DMS79 treated with DMSO at 0.1 percent for 48 hours (cell line): ENCODE measurements at places on chromosomes 2 and 18.
A peak's percentile ranks its signal among the peaks of the same experiment; 100 is the strongest.

DNA sequence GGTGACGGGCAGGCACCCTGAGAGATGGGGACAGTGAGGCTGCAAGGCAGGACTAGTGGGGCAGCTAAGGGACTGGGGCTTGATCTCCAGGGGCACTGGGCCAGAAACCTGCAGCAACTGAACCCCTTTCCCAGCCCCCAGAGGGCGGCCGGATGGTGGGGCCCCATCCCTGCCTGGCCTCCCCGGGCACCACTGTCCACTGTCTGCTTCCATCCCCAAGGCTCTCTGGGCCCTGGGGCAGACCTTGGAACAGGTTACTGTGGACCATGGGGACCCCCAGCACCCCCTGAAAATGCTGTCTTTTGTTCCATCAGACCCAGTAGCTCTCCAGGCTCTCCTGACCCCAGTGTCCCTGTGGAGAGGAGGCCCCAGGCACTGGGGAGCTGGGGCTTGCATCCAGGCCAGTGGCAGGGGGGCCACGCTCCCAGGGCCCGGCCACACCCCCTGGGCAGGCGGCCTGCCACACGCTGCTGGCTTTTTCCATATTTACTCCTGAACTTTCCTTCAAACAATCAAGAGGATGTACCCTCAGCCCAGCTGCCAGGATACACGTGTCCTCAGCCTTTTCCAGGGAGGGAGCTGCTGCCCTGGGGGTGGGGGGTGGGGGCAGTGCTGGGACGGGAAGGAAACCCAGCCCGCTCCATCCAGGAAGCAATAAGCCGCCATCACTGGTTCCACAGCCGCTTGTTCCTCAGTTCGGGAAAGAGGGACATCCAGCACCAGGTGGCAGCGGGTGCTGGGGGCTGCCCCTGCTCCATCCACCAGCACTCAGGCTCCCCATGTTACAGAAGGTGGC, 102.3 kb upstream of the ODC1 start:
- DNase-seq: no peak

GRCh38 chr2:147382322-147382948, 462.4 kb upstream of the ACVR2A start:
- peak; percentile 90 for DNase-seq

- no peak for DNase-seq
These were observed 308.9 kb downstream of the PLCL1 start for GRCh38 chr2:198113316-198113715.

- DNase-seq: no peak
These were observed at the start of gene IL1A for GRCh38 chr2:112784199-112785189. Gene IL1A, minus strand, starts transcription at chr2:112784493. Its CDS starts 723 bp downstream, at chr2:112783770.

- no peak for DNase-seq
These were observed 63.3 kb downstream of the NEB start for GRCh38 chr2:151670846-151671597.

DNA sequence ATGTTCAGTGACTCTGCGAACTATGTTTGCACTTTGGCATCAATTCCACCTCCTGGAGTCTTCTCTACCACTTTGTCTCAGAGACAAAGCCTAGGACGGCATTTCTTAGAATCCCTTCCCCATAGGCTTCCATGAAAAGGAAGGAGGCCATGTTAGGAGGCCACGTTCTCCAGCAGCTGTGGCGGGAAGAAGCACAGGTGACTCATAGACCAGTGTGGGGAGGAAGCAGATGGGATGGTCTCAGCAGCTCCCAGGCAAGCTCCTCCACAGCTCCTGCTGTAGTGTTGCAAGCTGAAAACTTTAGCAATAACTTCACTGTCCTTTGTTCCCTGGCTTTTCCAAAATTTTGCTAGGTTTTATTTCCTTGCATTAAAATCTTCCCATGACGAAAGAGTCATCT, 781.3 kb upstream of the ID2 start:
- no peak for DNase-seq

DNA sequence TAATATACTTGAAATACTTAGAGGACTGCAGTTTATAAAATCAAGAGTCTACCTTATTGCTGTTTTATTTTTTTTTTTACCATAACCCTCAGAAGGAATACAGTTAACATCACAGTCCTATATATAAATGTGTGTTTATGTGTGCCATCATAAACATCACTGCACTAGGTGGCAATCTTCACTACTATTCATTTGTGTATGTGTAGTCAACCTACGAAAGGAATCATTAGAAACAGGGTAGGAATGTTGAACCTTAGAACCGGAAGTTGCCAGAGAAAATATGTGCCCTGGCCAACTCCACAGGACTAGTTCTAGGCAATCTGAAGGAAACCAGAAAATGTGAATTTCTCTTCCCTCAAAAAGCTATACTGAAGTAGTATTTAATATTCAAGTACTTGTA, 3.4 kb downstream of the GEN1 start:
- no peak for DNase-seq
